ENCODE measurements at places on chromosomes 3 and 15.

- DNase-seq = no peak
Measured at GRCh38 chr3:183443395-183444385, 15.3 kb upstream of the MCF2L2 start.

- DNase-seq = no peak
Measured at GRCh38 chr3:33690341-33690740, 27.7 kb downstream of the CLASP2 start.

GRCh38 chr3:48394391-48394790 is 22.4 kb downstream of the FBXW12 start:
- DNase-seq = no peak

GRCh38 chr15:45183511-45183910 is 4.3 kb downstream of the SHF start:
- DNase-seq = no peak

DNA sequence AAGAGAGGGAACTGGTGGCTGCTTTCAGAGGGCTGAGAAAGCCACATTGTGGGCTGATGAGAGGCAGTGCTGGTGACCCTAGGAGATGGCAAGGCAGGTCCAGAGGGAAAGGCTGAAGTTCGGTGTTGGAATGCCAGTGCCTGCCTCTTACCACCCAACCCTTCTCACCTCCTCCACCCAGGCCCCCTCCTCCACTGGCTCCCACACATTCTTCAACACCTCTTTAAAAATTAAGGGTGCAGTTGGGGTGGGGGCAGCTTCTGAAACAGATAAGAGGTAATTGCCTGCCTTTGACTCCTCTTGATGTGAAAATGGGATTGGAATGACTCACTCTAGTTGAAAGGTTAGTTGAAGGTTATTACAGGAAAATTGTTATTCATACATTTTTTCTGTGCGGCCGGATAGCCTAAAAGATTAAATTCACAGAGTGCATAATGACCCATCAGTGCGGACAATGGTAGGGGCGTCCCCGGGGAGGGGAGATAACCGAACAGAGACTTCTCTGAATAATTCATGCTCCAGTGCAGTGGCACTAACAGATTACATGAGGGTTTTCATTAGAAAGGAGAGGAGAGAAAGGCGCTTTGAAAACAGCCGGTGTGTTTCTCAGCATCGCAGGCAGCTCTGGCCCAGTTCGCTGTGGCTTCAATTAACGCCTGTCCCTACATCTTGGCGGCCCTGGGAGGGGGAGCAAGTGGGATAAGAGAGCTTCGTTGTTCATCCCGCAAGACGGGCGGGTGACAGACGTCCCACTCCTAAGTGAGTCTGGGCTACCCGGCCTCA is 212.4 kb downstream of the TLE3 start:
- DNase-seq = no peak

GRCh38 chr15:68935400-68935937 is 5.1 kb downstream of the SPESP1 start:
- no peak for DNase-seq

- no peak for DNase-seq
Measured at GRCh38 chr3:132624790-132625189, 27.7 kb downstream of the ACKR4 start.

GRCh38 chr3:190399677-190400076 is 11.7 kb downstream of the CLDN16 start:
- DNase-seq = no peak

- peak; percentile 64 for DNase-seq
Measured at GRCh38 chr15:27679731-27680471, 419.2 kb downstream of the OCA2 start.

- no peak for DNase-seq
Measured at GRCh38 chr3:178277605-178278004, 258.6 kb upstream of the KCNMB2 start.

DNA sequence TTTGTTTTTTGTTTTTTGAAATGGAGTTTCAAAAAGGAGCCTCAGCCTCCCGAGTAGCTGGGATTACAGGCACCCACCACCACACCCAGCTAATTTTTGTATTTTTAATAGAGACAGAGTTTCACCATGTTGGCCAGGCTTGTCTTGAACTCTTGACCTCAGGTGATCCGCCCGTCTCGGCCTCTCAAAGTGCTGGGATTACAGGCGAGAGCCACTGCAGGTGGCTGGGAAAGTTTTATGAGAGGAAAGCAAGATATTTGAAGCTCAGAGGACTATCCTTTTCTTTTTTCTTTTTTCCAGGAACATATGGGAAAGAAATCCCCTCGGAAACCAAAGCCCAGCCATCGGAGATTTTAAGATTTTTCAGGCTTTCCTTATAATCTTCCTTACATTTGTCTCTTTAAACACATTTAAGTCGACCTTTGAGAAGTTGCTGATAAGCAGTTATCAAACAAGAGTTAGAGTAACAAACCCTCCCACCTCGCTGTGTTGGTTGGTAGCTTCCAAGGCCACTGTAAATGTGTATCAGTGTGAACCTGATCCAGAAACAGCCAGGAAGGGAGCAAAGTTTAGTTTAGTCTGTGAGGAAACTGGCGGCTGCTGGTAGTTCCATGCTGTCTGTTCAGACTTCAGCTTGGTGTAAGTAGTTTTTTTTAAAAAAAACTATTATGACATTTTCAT is 34.5 kb upstream of the MAP3K13 start:
- DNase-seq = peak; percentile 50

DNA sequence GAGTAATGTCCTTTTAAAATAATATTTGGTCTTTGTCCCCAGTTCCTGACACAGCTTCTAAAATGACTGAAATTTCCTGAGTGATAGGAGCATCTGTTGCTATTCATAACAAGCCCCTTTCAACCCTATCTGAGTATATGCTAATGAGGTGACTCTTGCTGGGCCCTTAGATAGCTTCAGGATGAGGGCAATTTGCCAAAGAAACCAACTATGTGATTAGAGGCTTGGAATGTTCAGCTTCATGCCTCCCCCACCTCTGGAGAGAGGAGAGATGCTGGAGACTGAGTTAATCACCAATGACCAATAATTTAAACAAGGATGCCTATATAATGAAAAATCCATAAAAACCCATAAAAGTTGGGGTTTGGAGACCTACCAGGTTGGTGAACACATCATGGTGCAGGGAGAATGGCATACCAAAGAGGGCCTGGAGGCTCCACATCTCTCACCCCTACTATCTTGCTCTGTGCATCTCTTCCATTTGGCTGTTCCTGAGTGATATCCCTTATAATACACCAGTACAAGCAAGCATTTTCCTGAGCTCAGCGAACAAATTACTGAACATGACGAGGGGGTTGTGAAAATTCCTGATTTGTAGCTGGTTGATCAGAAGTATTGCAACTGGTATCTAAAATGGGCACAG is 189.2 kb downstream of the ECT2 start:
- DNase-seq = no peak

GRCh38 chr3:131033480-131034080 is 6.9 kb downstream of the NEK11 start:
- DNase-seq = peak; percentile 48

DNA sequence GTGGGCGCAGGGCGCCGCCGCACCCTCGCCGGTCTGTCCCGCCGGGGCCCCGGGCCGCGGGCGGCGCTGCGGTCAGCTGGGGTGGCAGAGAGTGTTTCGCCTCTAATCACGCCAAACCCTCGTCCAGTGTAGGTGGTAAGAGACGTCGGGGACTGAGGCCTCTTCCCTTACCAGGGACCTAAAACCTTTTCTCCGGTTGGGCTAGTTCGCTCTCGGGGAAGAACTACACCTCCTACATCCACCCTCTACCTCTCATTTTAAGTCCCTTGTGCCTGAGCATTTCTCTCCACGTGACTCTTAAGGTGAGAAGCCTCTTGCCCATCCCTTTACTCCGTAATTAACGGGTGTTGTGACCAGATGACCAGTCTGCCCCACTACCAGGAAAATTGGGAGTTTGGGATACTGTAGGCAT is 520 bp downstream of the TMEM42 start:
- DNase-seq = peak; percentile 43

- no peak for DNase-seq
Measured at GRCh38 chr3:62343755-62344154, 29.6 kb downstream of the FEZF2 start.

DNA sequence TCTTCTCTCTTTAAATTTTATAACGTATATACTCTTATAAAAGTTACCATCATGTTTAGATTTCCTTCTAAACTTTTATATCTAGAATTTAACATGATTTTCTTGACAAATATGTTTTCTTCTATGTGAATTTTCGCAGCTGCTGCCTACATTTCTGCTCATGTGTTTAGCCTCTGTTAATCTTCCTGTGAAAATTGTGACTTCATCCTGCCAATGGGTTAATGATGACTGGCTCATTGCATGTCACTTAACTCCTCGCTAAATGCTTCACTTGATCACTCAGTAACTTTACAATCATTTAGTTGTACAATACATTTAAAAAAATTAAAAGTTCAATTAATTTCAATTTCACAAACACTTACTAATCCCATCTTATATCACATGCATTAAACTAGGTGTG is 178.1 kb downstream of the LPP start:
- no peak for DNase-seq

DNA sequence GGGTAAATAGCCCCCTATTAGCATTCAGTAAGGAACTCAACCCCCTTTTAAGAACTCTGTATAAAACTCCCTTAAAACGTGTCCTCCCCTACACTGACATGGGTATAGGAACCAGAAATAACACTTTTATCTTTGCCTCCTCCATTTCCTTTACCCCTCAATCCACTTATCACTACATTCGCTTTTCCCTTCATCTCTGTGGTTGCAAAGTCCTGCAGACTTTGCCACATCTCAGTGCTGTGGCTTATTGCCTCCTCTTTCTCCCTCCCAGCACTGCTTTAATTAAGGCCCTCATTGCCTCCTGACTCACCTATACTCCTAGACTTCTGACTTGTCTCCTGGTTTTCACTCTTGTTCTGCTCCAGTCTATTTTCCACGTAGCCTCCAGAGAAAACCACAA is 94.3 kb upstream of the GADL1 start:
- DNase-seq = no peak

- peak; percentile 21 for DNase-seq
Measured at GRCh38 chr3:107045791-107046190, 331.4 kb upstream of the CCDC54 start.

GRCh38 chr15:69757186-69757585 is 304.6 kb downstream of the RPLP1 start:
- no peak for DNase-seq

GRCh38 chr3:129416415-129416814 is 12.0 kb downstream of the EFCAB12 start:
- DNase-seq = no peak

GRCh38 chr15:53473886-53474285 is 285.6 kb downstream of the WDR72 start:
- DNase-seq = no peak

GRCh38 chr15:96657096-96657495 is 326.6 kb downstream of the NR2F2 start:
- no peak for DNase-seq

DNA sequence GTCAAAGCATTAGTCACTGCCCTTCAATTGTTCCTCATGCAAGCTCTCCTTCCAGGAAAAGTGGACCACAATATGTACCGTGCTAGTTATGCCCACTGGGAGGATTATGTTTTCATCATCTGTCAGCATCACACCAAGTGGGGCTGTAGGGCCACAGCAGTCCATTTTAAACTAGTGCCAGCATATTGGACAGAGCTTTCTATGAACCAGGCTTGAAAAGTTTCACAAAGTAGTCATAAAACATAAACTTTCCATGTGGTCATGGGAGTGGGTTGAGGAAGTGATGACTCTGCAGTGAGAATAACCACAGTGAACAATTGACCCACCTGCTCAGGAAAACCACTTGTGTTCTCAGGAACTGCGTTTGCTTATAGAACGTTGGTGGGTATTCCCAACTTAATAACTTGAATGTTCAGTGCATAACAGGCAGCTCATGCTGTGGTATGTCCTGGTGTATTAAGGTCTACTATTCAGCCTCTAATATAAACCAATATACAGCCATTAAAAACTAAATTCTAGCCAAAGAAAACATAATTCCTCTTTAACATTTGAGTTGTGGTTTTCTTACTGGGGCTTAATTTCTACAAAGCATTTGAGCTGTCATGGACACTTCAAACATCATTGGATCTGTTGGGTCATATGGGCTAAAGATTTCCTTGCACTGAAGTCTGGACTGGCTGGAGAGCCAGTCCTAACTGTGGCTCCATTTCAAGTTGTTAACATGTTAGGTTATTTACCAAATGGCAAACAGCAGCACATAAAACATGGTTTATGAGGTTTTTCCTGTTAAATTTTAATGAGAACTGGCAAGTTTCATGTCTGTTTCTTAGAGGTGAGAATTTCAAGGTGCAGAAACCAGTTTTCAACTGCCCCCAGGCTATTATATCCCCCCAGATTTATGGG is 274.1 kb downstream of the OTOL1 start:
- DNase-seq = peak; percentile 19

GRCh38 chr3:126309165-126309564 is 48.0 kb downstream of the KLF15 start:
- no peak for DNase-seq

DNA sequence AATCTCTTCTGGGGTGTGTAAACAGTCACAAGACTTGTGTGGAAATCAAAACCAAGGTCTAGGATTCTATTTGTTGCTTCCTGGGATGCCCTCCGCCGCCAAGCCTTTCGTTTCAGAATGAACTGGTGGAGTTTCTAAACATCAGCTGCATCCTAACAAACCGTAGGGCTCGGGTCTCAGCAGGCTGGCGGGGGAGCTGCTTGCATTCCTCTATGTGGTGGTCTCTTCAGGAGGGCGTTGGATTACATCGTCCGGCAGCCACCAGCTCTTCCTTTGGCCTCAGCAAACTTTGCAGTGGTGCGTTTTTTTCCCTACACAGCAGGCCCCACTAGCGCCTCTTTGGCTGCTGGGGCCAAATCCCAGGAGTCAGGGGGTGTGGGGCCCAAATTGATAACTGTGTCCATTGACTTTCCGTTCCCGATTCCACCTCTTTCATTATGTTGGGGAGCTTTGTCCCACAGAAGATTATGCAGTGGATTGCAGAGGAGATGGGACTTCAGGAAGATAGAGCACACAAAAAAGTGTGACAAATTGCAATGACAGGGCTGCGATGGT is 390.0 kb upstream of the NR2F2 start:
- DNase-seq = no peak

DNA sequence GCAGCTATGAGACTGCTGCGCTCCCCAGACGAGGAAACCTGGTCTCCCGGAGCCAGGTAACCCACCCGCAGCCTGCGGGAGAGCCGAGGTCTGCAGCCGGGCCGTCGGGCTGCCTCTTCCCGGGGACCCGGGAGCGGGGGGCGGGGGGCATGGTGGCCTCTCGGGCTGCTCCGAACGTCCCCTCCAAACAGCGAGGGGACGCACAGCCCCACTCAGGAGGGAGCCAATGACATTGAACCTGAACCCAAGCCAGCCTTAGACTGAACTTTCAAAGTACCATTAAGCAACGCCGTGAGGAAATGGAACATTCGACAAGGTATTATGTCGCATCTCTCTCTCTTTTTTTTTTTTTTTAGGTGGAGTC is 29.8 kb upstream of the ALDH1A3 start:
- DNase-seq = peak; percentile 63
